ENCODE measurements at places on chromosomes 5 and 9.

GRCh38 chr5:145803112-145804004 is 31.8 kb downstream of the PRELID2 start:
- DNase-seq = no peak

DNA sequence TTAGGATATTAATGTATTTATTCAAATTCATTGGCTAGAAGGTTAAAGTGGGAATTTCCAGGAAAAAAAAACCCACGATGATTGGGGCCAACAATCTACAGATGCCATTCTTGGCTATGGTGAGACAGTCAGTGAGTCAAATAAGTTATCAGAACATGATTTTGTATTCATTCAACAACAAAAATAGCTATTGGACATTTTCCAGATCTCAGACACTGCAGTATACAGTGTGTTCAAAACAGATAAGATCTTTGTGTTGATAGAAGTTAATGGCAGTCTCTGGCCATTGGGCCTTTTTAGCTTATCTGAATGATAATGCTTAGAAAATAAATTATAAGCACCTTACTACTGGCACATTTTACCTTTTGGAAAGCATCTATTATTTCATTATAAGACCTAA is 547.7 kb downstream of the MAT2B start:
- DNase-seq = no peak

- DNase-seq = no peak
These were observed 195.1 kb upstream of the CDKN2B start for GRCh38 chr9:22204240-22204639.

DNA sequence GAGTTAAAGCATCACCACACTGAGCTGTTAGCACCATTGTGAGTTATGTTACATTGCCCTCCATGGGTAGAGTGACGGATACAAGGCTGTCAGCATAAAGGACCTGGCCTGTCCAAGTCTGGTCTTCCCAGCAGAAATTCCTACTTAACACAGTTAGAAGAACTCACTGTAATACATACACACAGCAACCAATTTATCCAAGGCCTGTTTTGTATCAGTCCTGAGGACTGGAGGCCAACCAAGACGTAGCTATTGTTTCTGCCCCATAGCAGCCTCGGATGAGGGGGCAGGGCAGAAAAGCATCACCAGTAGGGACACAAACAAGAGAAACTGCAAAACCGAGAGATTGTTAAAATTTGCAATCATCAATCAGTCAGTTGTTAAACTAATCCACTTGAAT is 66.0 kb upstream of the CKMT2 start:
- no peak for DNase-seq

GRCh38 chr5:53594419-53594818 is 34.0 kb downstream of the NDUFS4 start:
- no peak for DNase-seq

DNA sequence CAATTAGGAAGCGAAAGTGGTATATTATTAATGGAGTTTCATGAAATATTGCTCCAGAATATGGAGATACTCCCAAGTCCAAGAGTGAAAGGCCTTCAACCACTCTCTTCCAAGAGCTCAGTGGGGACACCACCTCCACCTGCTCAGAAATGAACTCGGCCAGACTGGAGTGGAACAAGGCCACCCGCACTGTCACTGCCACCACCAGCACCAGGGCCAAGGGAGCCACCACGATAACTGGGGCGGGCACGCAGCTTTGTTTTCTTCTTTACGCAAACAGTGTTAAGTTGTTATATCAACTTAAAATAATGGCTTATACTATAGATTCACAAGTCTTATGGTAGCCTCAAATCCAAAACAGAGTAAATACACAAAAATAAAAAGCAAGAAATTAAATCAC is 204.1 kb downstream of the TRPM3 start:
- DNase-seq = no peak

DNA sequence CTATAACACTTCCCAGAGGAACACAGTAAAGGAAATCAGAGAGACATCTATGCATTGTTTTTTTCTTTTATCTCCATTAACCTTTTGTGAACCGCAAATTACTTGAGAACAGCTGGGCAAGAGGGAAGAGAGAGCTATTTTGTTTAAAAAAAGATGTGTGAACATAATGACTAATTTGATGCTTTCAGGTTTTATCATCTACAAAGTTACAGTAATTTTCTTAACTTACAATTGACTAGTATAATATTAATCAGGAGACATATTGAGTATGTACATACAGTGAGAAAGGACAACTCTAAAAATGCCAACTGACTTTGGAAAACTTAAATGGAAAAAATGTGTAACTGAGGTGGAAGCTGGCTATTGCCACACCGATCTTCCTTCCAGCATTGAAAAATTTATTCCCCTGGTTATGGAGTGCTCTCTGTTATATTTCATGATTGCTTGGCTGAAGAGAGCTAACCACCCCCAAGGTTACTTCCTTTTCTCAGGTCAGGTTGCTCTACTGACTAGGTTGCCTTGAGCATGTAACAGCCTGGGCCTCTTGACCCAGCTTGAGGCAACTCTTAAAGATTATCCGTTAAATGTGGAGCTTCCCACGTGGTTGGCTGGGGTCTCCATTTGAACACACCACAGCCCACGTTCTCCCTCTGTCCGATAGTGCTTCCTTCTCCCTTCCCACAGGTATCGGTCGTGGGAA is 62.6 kb upstream of the C6 start:
- DNase-seq = no peak

DNA sequence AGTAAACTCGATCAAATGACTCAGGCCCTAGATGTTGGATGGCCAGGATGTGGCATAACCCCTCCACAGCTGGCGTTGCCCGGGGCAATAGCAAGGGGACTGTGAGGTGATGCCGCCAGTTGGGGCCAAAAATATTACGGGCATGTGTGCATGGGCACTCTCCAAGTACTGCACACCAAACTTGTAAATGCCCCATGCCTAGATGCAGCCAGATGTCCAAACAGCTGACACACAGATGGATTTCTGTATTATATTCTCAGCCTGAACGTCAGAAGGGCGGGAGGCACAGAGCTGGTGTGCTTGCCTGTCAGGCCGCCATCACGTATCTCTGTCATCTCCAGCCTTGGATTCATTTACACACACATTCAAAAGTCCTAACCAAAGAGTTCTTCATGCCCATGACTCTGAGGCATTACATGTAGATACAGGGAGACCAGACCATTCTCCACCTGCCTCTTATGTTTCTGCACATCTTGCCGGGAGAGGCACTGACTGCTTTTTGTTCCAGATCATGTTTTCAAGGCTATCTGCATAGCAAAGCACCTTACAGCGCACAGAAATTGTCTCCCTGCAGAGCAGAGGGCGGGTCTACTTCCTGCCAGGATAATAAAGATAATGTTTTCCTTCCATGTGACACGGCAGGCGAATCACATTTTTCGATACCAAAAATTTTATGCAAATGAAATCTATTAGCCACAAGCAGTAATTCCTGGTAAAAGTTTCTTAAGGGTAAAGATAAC is 200.9 kb upstream of the ADAMTS16 start:
- DNase-seq = no peak

DNA sequence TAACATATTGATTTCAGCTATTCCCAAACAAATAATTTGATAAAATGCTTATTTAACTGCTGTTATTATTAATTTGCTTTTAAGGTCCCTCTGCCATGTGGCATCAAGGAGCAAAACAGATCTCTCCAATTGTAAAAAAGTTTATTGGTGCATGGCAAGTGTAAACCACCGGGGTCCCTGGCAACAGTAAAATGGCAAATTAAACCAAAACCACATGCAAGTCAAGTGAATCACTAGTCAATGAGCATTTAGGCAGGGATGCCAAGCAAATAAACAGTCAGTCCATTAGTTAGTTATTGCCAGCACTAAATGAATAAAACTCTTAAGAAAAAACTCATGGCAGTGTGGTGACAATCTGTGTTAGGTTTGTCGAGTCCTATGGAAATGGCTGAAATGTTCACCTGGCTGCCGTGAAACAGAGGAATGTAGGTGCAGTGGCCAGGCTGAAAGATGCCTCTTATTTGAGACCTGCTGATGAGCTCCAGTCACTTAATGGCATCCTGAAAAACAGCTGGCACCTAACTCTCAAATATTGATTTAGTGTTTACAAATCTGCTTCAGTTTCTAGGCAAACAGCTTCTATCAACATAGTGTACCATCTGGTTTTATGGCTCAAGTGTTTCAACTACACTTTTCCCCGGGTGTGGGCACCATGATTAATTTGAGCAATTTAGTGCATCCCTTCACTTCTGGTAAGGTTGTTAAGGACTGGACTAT is 296.5 kb upstream of the ITGA1 start:
- DNase-seq = no peak

- DNase-seq = peak; percentile 54
These were observed 151.7 kb upstream of the ELL2 start for GRCh38 chr5:96113170-96113939.

DNA sequence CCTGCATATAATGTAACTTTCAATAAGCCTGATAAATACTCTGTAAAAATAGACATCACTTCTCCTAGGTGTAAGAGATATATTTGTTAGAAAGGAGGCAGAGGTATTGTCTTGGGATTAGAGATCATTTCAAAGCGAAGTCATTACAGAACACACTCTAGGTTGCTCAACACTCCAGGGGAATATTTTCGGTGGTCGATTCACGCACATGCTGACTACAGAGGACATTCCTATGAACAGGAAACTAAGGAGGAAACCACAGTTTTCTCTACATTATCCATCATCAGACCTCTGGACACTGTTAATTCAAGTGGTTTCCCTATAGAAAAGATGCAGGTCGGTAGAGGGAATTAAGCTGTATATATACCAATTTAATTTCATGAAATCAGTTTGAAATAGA is 370.0 kb downstream of the NDUFS4 start:
- no peak for DNase-seq

DNA sequence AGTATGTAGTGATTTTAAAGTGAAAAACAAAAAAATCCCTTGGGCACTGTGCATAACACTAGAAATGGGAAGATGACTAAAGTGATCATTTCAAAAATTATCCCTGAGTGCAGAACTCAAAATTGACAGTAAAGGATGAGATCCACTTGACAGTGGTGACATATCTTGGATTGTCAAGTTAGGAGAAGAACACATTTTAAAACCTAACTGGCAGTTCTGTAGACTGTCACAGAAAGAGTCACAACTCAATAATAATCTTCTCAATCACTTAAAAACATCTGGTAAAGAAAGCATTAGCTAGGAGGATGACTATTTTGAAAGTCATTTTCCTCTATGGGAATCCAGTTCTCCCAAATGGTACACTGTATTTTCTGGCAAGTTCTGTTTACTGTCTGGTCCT is 127.1 kb downstream of the PIP5K1B start:
- DNase-seq = no peak

- no peak for DNase-seq
These were observed 127.2 kb upstream of the ADAMTSL1 start for GRCh38 chr9:18346745-18347144.

GRCh38 chr5:110977915-110978314 is 93.6 kb upstream of the TSLP start:
- DNase-seq = no peak

- no peak for DNase-seq
These were observed 27.5 kb downstream of the CDH6 start for GRCh38 chr5:31221001-31221400.

GRCh38 chr5:98927989-98928872 is 576 bp downstream of the CHD1 start:
- DNase-seq = no peak

- DNase-seq = no peak
These were observed 100.2 kb downstream of the PIK3R1 start for GRCh38 chr5:68315679-68316271.

DNA sequence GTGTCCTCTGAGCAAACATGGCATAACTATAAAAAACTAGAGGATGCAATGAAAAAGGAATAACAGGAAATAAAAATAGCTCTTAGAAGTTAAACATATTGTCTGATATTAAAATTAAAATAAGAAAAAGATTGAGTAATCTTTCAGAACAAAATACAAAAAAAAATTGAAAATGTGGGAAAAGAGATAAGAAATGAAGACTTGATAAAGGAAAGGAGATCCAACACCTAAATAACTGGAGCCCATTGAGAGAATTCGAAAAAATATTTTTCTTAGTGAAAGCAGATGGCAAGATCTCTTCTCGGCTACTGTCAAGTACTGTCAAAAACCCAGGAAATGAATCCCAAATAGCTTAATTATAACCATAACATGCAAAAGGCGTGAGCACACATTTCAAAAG is 24.9 kb downstream of the LIFR start:
- DNase-seq = no peak

DNA sequence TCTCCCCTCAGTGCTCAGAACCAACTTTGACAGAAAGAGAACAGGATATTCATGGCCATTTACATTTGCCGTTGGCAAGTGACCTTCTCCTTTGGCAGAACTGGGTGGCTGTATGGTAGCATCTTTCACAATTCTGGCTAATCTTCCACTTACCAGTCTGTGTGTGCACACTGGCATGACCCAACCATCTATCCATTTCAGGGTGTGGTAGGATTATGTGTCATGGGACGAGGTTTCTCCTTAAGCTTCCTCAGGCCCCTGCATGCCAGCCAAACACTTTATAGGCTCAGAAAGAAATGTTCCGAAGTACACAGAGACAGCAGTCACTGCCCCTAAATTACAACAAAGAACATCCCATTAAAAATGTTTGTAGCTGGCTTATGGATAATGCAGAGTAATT is 497.1 kb downstream of the NFIB start:
- peak; percentile 69 for DNase-seq

GRCh38 chr9:9919174-9919775 is 693.5 kb downstream of the PTPRD start:
- DNase-seq = no peak

DNA sequence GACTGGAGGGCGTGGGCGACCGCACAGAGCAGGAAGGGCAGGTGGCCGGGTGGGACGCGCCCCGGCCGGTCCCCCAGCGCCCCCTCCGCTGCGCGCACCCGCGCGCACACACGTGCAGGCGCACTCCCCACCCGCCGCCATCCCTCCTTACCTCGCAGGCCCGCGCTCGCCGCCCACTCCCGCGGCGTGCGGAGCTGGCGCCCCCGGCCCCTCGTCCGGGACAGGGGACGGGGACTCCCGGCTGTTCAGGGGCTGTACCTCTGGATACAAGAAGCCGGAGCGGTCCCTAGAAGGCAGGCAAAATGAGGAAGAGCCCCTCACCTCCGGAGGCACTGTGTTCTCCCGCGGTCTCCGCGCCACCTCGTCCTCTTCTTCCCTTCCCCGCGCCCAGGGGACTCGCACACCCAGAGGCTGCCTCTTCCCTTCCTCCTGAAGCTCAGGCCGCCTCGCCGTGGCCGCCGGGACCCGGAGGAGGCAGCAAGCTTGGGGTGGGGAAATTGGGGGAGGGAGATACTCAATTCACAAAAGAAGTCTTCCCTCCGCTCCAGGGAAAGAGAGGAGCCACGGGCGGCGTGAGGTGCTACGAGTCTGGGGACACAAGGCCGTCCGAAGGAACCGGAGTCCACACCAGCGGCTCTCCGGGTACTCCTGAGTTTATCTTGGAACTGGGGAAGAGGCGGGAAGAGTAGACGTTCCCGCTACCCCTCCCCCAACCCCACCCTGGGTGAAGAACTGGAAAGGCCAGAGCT is 1.4 kb upstream of the GABRB2 start:
- DNase-seq = no peak

DNA sequence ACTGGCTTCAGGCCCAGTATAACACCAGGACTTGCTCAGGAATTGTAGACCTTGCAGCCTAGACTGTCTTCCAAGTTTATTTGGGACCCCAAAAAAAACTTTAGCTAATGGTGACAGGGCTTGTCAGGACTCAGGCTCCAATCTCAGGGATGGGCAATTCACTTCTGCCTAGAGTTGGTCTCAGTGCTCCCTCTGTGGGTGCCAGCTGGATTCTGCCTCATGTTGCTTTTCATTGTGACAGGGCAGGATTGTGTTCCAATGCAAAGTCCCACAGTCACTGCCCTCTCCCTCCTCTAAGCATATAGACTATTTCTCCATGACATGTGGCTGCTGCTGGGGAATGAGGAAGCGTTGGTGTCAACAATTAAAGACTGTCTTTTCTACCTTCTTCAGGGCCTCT is 174.7 kb downstream of the CYLC2 start:
- no peak for DNase-seq

- DNase-seq = no peak
These were observed 14.7 kb downstream of the ERP44 start for GRCh38 chr9:100084128-100084453.

Measured in epithelial cell of prostate (primary cell).